ENCODE measurements at places on chromosomes 16 and 17. TPM values are rescaled to one million over a fixed set of nuclear protein-coding genes. Genes with fewer than 3 reads are reported as not detected.
A peak's percentile ranks its signal among the peaks of the same experiment; 100 is the strongest.

ARHGAP23 gene
- total RNA-seq, result 0.73 TPM

PPM1E gene
- not detected for total RNA-seq

PAGR1 gene
- total RNA-seq, result 28.4 TPM

CD300LG gene
- not detected for total RNA-seq

MAP3K14 gene
- total RNA-seq, result 28.7 TPM

DRC3 gene
- not detected for total RNA-seq

CISD3 gene
- total RNA-seq, result 42.8 TPM

KIF2B gene
- not detected for total RNA-seq

GRCh38 chr17:6853764-6854442 lies 22.4 kb upstream of the TEKT1 start:
- DNase-seq, result no peak

- no peak for DNase-seq
Measured at GRCh38 chr17:38742411-38743308, 5.5 kb downstream of the PCGF2 start.

GRCh38 chr17:63447471-63448009 lies 1.4 kb upstream of the CYB561 start:
- DNase-seq, result no peak

DNA sequence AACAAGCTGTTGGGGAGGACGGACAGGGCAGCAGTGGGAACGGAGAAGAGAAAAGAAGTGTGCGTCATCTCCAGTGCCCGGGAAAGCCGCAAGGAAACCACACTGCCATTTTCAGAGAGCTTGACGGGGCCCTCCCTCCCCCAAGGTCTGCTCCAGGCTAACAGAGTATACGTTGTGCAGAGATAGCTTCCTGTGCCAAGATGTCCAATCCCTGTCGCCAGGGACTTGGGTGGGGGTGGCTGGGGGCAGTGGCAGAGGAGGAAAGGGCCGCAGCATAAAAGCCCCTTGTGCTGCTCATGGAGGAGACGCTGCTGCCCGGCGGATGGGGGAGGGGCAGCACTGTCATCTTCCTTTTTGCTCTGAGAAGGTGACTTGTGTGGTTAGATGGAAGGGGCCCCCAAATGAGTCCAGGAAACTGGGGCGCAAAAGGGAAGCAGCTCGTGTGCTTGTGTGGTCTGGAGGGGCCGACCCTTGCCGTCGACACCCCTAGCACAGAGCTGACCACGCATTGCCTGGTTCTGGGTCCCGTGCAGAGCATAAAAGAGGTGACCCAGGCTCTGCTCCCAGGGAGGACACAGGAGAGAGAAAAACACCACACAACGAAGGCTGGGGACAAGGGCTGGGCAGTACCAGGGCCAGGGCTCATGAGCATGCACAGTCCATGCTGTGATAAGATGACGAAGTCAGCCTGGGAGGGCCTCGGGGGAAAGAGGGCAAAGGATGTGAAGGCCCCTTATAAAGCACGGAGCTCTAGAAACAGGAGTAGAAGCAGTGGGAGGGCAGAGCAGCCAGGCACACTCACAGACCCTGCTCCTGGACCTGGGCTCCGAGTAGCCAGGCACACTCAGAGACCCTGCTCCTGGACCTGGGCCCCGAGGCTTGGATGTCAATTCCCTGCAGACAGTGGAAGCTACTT lies 372.7 kb downstream of the SLC39A11 start:
- peak; percentile 87 for DNase-seq

GRCh38 chr16:66848172-66848571 lies 4.0 kb downstream of the CA7 start:
- no peak for DNase-seq

DNA sequence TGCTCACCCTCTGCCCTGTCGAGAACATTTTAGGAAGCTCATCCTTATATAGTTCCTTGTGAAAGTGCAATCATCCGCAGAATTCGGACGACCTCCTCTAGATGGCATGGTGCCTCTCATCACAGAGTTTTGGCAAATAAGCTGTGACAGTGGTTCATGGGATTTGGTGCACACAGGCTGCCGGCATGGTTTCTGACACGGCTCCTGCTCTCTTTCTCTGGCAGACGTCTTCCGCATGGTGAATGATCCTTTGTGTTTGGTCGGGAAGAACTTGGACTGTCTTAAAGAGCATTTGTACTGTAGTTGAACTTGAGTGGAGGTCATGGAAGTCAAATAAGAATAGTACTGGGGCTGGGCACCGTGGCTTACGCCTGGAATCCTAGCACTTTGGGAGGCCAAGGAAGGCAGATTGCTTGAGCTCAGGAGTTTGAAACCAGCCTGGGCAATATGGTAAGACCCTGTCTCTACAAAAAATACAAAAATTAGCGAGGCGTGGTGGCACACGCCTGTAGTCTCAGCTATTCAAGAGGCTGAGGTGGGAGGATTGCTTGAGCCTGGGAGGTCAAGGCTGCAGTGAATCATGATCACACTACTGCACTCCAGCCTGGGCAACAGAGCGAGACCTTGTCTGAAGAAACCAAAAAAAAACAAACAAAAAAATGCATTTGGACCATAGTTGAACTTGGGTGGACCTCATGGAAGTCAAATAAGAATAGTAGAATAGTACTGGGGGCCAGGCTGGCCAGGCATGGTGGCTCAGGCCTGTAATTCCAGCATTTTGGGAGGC lies 34.7 kb upstream of the NAT9 start:
- no peak for DNase-seq

DNA sequence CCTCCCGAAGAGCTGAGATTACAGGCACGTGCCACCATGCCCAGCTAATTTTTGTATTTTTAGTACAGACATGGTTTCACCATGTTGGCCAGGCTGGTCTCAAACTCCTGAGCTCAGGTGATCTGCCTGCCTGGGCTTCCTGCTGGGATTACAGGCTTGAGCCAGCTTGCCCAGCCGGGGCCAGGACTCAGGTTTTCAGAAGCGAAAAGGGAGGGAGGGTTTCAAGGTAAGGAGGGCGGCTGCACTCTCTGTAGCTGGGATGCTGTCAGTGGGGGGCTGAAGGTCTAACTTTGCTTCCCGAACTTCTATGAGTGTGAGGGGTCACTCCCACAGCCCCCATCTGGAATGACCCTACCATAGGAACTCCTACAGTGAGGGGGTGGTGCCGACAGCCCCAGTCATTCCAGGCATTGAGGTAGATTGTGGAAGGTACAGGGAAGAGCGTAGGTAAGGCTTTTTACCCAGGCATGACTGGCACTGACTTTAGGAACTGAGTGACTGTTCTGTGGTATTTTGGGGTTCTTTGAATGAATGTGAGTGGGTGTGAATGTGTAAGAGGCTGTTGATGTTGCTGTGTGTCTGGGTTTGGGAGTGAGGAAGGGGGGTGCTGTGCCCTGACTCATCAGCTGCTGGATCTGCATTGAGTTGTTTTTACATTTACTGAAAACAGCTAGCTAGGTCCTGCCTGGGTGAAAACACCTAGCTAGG lies 3.8 kb upstream of the C1QL1 start:
- DNase-seq, result peak; percentile 36

DNA sequence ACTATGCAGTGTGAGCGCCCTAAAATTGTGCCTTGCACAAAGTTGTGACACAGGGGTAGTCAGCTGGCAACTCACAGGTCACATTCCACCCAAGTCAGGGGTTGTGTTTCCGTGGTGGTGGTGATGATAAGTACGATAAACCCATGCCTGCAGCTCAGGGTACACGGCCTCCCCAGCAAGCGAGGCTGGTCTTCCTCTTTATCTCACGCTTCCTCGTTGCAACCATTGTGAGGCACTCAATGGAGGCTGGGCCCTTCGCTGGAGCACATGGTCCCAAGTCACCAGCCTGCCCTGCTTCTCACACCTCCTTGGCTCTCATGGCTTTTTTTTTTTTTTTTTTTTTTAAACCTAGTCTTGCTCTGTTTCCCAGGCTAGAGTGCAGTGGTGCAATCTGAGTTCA lies 307.5 kb downstream of the CPPED1 start:
- DNase-seq, result no peak

All from activated CD4-positive, alpha-beta memory T cell treated with anti-CD3 and anti-CD28 coated beads, Interleukin-2, amount 10 ng/mL, durations not matched to agents 7 days and 5 days (primary cell).